ENCODE measurements at places on chromosomes 13 and 19. TPM values are rescaled to one million over a fixed set of nuclear protein-coding genes. Genes with fewer than 3 reads are reported as not detected.

- H3K4me3 ChIP-seq: no peak overlapping the region
- H3K27ac ChIP-seq: no peak overlapping the region
- no peaks in the 10 kb centered on the region for H3K36me3 ChIP-seq
- H3K27me3 ChIP-seq: peaks cover 5% of the 10 kb centered on the region
- DNase-seq: no peak
- H3K4me1 ChIP-seq: peaks cover 18% of the 10 kb centered on the region
Observed at GRCh38 chr19:1459479-1459878, 9.6 kb downstream of the APC2 start.

The LGALS14 gene
- not detected for total RNA-seq

The PPM1N gene
- total RNA-seq: 3.9 TPM

DNA sequence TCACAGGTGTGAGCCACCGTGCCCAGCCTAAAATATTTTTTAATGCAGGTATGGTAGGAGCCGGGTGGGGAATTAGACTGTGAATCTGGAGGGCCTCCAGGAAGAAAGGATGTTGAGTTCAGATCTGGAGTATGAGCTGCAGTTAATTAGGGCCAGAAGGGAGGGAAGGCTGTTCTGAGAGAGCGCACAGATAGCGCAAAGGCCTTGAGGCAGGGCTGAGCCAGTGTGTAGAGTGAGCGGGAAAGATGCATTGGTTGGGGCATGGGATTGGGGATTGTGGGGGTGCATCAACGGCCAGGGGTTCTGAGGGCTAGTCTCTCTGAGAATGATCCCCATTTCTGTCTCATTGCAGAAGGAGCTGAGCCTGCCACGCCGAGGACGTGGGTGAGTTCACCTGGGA, 9.7 kb downstream of the MAST3 start:
- no peaks in the 10 kb centered on the region for H3K36me3 ChIP-seq
- no peaks in the 10 kb centered on the region for H3K27me3 ChIP-seq
- peaks cover 24% of the 10 kb centered on the region for H3K4me1 ChIP-seq
- H3K4me3 ChIP-seq: no peak overlapping the region

DNA sequence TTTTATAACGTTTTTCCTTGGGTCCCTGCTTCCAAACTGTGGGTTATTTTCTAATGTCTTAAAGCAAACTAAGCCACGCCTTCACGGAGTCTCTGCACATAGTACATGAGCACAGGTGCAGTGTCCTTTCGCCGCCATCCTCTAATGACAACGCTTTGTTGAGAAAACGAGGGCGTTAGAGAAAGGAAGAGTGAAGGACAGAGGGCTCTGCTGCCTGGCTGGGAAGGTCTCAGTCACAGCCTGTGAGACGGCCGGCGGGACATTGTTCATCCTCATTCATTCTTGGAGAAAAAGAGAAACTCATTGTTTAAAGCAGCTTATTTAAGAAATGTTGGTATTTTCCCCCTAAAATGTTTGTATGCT, 9.5 kb downstream of the IL17D start:
- H3K4me3 ChIP-seq: no peak overlapping the region
- no peaks in the 10 kb centered on the region for H3K36me3 ChIP-seq
- peak overlapping the region; percentile 72 for H3K27ac ChIP-seq
- no peaks in the 10 kb centered on the region for H3K27me3 ChIP-seq
- peaks cover 20% of the 10 kb centered on the region for H3K4me1 ChIP-seq

GRCh38 chr13:38656699-38657098, 30.2 kb upstream of the FREM2 start:
- H3K27ac ChIP-seq: no peak overlapping the region
- no peaks in the 10 kb centered on the region for H3K36me3 ChIP-seq
- no peak overlapping the region for H3K4me3 ChIP-seq
- no peaks in the 10 kb centered on the region for H3K4me1 ChIP-seq

DNA sequence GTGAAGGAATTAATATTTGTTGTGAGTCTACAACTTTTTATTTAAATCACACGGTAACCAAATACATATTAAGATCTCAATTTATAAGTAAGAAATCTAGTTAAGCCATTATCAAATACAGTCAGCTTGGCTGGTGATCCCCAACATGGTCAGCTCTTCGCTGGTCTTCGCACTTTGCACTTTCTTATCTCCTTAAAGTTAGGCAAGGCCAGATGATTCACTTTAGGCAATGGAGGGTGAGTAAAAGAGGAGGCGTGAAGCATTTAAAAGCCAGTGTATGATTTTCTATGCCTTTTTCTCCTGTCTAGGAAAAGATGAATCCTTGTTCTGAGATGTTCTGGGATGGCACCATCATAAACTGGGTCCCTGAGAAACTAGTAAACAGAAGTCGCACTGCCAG, 793.7 kb upstream of the ARGLU1 start:
- no peaks in the 10 kb centered on the region for H3K4me1 ChIP-seq
- no peak overlapping the region for H3K27ac ChIP-seq
- no peak for DNase-seq
- H3K27me3 ChIP-seq: no peaks in the 10 kb centered on the region
- no peak overlapping the region for H3K4me3 ChIP-seq

DNA sequence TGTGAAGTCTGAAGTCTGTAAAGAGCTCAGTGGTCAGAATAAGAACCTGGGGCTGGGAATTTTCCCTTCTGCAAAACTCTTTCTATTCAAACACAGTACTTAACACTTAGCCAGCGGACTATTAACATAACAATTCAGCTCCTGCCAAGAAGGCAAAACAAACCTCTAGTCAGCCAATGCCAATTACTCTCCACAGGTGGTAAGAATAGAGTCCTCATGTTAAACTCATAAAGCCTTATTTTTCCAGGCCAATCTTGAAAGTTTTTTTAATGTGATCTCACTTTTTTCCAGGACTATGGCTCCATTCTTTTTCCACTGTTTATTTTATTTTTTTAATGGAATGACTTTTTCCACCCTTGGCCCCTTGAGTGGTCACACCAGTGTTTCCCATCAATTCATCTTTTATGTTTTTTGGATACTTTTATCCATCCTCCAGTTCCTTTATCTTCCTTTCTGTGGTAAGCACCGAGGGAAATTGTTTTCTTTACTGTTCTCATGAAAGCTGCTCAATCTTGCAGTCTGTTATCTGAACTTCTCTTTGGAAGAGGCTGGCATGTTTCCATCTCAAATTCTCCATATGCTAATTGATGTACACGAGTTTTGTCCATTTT, 217.3 kb downstream of the LHFPL6 start:
- H3K27ac ChIP-seq: no peak overlapping the region
- H3K36me3 ChIP-seq: no peaks in the 10 kb centered on the region
- no peaks in the 10 kb centered on the region for H3K27me3 ChIP-seq
- peaks cover 17% of the 10 kb centered on the region for H3K4me1 ChIP-seq
- no peak overlapping the region for H3K4me3 ChIP-seq
